MV-4-11 (cell line): ENCODE measurements at places on chromosomes 12 and 14.

- DNase-seq: no peak
Measured at GRCh38 chr12:7433276-7433822, 10.6 kb downstream of the CD163L1 start.

- DNase-seq: no peak
Measured at GRCh38 chr14:69398818-69399210, 322 bp downstream of the SLC39A9 start.

DNA sequence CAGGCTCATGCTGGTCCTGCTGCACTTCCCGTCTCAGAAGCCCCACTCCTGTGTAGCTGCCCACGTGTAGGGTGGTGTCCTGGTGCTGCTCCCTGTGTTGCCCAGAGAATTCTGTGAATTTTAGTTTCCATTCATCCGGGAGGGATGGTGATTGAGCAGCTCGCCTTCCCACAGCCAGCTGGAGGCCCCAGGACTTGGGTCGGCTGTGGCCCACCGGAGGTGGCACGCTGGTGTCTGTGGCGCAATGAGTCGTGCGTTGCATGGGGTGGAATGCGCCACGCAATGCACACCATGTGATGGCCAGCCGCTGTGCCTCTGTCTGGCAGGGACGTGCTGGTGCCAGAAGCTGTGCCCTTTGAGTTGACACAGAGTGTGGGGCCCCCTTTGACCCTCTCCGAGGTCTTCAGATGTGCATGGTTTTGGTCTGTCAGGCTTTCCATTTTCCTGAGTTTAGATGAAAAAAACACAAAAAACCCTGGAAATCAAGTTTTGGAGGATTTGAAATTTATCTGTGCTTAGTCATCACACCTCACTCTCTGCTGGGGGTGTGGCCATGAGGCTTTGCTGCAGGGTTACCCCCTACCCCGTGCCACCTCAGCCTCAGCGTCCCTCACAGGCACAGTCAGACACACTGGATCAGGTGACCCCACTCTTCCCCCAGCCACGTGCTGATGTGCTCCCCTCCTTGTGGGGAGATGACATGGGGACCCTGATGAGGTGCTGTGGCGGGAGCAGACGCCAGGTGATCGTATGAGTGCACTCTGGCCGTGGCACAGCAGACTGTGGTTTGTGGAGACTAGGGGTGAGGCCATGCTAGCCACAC lies 64.6 kb downstream of the EP400 start:
- DNase-seq: no peak

- DNase-seq: no peak
Measured at GRCh38 chr12:56362130-56363059, at the start of gene APOF. Gene APOF, minus strand, starts transcription at chr12:56362857. Its CDS starts 112 bp downstream, at chr12:56362745.

- DNase-seq: no peak
Measured at GRCh38 chr12:26122681-26123481, 2.0 kb downstream of the BHLHE41 start.

GRCh38 chr14:81686512-81686911 lies 152.9 kb upstream of the SEL1L start:
- peak; percentile 34 for DNase-seq

- DNase-seq: peak; percentile 21
Measured at GRCh38 chr12:50606675-50607375, 102.0 kb downstream of the DIP2B start.

DNA sequence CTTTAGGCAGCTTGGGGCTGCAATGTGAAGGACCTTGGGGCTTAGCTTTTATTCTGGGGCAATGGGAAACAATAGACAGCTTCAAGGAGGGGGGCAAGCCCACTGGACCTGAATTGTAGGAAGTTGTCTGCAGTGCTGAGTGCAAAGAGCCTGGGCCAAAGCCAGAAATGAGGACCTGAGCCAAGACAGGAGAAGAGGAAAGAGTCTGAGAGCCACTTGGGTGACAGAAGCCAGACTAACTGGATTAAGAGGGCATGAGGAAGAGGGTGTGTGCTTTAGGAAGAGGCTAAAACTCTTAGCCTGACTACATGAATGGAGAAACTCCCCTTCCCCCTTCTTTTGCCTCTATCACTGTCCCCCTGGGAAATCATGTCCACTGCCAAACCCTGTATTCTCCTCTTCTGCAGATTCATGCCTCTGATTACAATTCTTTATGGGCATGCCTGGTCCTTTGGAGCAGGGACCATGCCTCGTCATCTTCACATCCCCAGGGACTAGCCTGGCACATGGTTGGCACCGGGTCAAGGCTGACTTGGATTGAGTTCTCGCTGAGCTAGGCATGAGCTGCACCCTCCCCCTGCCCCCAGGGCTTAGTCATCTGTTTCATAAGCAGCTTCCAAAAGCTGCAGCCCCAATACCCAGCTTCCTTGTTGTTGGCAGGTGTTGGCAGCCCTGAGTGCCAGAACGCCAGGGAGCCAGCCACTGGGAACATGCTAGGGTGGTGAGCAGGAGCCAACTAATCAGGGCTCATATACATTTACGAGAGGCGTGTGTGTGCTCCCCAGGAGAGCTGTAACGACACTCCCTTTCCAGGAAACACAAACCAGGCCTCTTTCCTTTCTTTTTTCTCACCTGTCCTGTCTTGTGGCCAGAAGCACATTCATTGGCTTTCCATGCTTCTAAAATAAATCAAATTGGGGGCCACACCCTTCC lies 27.7 kb upstream of the JDP2 start:
- peak; percentile 61 for DNase-seq

GRCh38 chr14:74425525-74426201 lies 347 bp downstream of the SYNDIG1L start:
- DNase-seq: no peak

DNA sequence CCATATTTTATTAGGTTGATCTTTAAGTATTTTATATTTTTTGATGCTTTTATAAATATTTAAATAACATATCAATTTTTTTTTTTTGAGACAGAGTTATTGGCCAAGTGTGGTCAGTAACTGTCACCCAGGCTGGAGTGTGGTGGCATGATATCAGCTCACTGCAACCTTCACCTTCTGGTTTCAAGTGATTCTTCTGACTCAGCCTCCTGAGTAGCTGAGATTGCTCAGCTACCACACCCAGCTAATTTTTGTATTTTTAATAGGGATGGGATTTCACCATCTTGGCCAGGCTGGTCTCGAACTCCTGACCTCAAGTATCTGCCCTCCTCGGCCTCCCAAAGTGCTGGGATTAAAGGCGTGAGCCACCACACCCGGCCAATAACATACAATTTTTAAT lies 71.1 kb downstream of the FUT8 start:
- DNase-seq: no peak

GRCh38 chr14:95953111-95953724 lies 76.6 kb downstream of the TUNAR start:
- DNase-seq: no peak

DNA sequence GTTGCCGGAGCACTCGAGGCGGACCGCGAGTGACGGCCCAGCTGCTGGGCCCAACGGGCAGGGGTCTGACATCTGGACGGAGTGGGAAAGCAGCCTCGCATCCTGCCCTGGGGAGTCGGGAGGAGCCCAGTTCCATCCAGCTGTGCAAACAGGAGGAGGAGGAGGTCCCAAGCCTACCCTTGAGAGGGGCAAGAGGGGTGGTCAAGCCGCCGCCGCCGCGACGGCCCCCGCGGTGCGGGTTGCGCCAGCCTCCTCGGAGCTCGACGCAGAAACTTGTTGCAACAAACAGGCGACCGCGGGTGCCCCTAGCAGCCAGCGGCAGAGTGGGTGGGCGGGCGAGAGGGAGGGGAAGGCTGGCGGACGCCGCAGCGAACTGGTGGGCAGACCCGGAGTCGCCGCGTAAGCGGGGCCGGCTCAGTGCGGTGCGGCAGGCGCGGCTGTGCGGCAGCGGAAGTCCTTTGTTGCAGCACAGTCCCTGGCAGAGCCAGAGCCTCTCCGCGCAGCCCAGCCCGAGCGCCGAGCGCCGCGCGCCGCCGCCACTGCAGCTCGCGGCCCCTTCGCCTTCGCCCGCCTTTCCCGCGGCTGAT lies at the start of gene ZBTB1:
TSS of gene ZBTB1 (plus strand) at position 461 of the 587 bp plus-strand sequence. CDS start 16,735 bp downstream, outside the sequence.
- peak; percentile 78 for DNase-seq

DNA sequence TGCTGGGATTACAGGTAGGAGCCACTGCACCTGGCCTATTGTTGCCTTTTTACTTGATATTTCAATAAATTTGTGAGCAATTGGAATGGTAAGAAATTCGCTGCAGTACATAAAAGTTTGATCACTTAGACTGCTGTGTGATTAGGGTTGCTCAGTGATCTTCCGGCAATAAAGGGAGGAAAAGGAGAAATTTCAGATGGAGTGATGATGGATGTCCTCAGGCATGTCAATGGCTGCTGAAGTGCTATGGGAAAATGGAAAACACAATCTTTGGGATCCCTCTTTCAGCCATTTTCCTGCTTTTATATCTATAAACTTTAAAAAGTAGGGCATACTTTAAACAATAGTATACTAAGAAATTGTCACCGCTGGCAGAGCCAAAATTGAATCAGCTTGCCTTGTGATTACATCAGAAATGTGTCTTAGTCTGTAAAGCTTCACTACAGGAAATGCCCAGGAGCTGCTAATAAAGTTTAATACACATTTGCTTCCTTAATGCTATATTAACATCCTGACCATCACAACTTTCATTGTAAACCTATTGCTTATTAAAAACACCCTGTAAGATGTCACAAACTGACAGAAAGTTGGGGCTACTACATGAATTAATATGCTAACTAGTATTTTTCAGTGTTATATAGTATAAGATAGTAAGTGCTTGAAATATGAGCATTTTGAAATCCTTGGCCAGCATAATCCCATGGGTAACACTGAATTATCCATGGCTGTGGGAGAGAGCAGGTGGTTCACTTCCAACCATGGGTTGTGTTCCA lies 13.7 kb upstream of the FBXL14 start:
- DNase-seq: peak; percentile 36

- DNase-seq: no peak
Measured at GRCh38 chr12:3496957-3497356, 6.0 kb downstream of the PRMT8 start.

DNA sequence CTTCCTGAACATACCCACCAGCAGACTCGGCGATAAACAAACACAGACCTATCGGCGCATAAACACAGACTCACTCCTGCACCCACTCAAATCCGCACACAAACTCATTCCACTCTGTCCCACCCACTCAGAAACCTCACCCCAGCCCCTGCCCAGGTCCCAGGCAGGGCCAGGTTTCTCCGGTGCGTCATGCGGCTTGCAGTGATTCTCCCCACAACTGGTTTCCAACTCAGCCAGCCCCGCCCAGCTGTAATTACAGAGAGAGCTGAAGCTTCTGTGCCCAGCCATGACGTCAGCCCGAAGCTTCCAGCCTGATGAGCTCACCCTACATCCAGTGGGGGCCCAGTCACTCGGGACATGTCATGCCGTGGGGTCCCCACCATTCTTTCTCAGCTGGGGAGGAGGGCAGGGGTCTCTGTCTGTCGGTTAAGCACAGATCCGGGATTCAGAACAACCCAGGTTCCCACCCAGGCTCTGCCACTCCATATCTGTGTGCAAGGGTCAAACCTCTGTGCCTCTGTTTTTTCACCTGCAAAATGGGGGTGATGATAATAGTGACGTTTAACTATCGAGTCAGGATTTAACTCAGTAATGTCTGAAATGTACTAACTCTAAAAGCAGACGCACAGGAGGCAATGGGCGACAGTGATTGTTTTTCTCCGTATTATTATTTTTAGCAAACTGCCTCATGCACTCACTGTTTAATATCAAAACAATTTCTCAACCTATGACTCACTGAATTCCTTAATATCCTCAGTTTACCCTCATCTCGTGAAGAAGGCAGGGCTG lies 2.3 kb upstream of the HSPB8 start:
- no peak for DNase-seq

DNA sequence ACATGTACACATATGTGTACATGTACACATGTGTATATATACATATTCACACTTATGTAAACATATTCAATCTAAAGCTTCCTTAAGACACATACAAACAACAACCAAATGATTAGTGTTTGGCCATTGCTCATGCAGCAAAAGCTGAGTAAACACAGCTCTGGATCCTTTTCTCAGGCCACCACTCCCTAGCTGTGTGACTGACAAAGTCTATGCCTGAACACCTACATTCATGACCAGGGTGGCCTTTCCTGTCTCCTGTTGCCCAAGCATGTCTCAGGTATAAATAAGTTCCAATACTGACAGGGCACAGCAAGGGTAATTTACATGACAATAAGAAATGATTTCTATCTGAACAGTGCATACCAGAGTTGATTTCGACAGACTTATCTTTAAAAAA lies 1.4 kb upstream of the PTPRO start:
- DNase-seq: no peak

DNA sequence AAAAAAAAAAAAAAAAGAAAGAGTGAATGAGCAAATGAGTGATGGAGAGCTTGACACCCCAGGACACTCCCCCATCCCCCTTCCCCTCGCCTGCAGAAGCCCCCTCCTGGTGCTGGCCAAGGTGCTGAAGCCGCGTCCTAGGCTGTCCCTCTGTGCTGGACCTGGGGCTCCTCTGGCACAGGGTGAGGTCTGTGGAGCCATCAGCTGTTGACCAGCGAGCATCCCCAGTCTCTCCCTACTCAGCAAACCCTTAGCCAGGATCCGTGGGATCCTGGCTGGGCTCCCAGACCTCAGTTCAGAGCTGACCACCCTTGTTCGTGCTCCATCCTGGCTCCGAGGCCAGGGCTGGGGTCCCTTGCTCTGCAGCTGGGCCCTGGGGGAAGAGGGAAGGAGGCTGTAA lies 5.4 kb upstream of the KIF26A start:
- no peak for DNase-seq

DNA sequence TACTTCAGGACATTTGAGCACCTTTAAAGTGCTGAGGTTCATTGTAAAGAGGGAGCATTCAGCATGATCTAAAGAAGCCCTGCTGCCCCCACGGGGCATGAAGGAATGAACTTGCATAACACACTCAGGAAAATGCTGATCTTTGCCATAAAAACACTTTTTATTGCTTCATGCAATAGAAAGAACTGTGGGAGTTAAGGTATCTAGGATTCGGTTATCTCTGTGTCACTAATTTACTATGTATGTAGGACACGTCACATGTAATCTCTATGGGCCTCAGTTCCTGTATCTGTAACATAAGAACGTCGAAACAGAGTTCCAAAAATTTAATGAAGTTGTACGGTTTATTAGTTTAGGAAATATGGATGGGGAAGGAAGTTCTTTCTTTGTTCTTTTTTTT lies 33.0 kb downstream of the BTBD7 start:
- DNase-seq: no peak

- DNase-seq: peak; percentile 44
Measured at GRCh38 chr12:74689071-74689655, 151.5 kb downstream of the ATXN7L3B start.

DNA sequence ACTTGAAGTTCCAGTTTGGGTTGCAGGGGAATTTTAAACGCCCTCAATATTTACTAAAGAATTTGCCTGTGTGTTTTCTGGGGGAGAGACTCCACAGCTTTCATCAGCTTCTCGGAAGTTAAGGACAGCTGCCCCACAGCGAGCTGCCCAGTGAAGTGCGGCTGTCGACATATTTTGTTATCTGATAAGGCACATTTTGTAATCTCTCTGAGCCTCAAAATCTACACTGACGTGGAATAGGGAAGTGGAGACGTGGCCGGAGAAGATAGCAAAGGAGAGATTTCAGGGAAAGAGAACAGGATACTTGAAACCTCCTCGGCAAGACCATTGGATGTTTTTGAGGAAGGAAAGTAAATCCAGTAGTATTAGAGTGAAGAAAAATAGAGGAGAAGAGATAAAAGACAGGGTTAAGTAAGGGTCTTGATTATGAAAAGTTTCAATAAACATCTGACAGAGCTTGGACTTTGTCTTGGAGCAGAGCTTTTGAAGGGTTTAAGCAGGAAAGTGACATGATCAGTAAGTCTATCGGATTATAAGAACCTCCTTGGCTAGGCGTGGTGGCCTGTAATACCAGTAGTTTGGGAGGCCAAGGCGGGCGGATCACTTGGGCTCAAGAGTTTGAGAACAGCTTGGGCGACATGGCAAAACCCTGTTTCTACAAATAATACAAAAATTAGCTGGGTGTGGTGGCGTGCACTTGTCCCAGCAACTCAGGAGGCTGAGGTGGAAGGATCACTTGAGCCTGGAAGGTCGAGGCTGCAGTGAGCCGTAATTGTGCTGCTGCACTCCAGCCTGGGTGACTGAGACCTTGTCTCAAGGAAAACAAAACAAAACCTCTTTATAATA lies 1.1 kb downstream of the POLR3B start:
- peak; percentile 80 for DNase-seq
